ENCODE measurements at places on chromosomes 3 and 15.

GRCh38 chr3:134211797-134212196, 38.9 kb downstream of the RYK start:
- DNase-seq = no peak

DNA sequence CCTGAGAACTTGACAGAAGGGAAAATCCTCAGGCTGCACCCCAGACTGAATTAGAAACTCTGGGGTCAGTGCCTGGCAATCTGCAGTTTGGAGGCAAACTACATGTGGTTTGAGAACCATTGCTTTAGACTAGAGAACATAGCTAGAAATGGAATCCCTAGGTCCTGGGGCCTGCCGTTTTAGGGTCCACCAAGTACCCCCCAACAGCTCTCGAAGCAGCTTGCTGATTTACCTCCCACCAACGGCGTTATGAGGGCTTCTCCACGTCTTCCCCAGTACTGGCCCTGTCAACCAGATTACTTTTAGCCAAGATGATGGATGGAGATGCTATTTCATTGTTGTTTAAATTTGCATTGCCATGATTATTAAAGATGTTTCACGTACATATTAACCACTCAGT, 272.5 kb downstream of the XXYLT1 start:
- no peak for DNase-seq

- no peak for DNase-seq
Observed at GRCh38 chr15:95302206-95302605, 1028.3 kb upstream of the NR2F2 start.

- DNase-seq = no peak
Observed at GRCh38 chr15:35912196-35912595, 366.2 kb upstream of the DPH6 start.

GRCh38 chr15:95760508-95760907, 570.0 kb upstream of the NR2F2 start:
- DNase-seq = no peak

GRCh38 chr3:129312021-129312639, 33.5 kb downstream of the HMCES start:
- DNase-seq = no peak

GRCh38 chr3:156217674-156218352, 97.4 kb downstream of the KCNAB1 start:
- no peak for DNase-seq

DNA sequence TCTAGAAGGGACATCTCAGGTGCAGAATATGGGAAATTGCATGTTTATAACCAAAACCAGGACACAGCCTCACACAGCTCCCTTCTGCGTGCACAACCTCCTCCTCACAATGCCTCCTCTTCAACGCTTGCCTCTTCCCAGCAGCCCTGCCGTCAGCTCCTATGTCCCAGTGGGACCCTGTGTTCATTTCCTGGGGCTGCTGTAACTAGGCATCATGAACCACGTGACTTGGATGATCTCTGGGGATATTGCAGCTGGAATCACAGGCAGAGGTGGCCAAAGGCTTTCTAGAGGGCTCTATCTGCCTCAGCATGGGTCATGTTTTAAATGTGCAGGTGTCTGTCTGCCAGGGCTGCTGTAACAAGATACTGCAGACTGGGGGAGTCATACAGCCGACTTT, 375.3 kb downstream of the OCA2 start:
- no peak for DNase-seq

- no peak for DNase-seq
Observed at GRCh38 chr3:61831973-61832372, 270.6 kb downstream of the PTPRG start.

DNA sequence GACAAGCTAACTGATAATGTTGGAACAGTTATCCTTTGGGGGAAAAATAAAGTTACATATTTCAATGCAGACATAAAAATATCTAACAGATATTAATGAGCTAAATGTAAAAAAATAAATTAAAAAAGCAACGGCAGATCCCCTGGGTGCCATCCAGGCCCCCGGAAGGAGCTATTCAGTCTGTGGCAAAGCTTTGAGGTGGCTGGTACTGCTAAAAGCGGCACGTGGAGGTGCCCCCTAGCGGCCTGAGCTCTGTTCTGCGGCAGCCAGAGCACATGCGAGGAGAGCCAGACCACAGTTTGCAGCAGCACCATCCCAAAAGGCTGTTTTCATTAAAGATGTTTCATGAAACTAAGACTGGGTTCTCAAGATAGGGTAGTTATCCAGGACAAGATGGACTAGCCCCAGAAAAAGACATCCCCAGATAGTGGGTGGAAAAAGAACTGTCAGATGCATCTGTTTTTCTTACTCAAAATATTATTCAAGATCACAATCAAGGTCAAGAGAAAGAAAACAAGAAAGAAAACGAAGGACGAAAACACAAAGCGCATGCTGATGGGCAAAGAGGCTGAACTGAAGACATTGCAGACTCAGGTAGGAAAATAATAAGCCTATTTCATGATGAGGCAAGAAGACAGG, 18.7 kb downstream of the AP3S2 start:
- peak; percentile 74 for DNase-seq

GRCh38 chr3:183438735-183439134, 10.3 kb upstream of the MCF2L2 start:
- no peak for DNase-seq
